ENCODE measurements at places on chromosomes 2 and 18.

DNA sequence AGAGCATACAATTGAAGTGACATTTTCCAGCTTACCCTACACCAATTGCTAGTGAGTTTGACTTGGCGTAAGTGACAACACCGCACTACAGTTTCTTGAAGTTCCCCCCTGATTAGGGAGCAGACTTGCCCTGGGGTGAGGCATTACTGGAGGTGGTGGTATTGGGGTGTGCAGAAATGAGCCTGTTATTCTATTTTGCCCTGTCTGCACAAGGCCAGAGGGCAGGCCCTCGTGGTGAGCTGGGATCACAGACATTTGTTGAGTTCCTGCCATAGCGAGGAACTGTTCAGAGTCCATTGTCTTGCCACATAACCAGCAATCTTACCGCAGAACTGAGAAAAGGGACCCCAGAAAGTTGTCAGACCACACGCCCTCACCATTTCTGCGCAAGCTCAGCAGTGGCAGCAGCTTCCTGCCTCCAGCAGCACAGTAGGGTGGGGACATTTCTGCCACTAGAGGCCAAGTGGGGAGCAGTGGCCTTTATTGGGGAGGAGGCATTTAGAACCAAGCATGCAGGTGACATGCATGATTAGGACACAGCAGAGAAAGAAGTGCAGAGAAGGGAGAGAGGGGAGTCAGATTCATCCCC is 103.6 kb upstream of the BCL2L11 start:
- DNase-seq, result no peak

DNA sequence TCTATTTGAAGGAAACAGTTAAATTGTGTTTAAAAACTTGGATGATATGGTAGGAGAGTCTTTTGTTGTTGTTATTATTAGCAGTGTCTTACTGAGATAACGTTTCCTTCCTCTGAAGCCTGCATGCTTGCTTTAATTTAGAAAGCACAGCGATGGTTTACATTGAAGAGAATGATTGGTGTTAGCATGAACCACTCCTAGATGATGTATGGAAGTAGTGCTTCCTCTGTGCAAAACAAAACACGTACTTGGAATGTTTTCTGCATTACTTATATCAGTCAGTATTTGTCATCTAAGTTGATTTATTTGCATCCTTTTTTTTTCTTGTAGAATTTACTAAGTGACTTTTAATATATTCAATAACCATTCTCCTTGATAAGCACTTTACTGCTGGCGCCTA is 89.0 kb downstream of the UGGT1 start:
- no peak for DNase-seq

DNA sequence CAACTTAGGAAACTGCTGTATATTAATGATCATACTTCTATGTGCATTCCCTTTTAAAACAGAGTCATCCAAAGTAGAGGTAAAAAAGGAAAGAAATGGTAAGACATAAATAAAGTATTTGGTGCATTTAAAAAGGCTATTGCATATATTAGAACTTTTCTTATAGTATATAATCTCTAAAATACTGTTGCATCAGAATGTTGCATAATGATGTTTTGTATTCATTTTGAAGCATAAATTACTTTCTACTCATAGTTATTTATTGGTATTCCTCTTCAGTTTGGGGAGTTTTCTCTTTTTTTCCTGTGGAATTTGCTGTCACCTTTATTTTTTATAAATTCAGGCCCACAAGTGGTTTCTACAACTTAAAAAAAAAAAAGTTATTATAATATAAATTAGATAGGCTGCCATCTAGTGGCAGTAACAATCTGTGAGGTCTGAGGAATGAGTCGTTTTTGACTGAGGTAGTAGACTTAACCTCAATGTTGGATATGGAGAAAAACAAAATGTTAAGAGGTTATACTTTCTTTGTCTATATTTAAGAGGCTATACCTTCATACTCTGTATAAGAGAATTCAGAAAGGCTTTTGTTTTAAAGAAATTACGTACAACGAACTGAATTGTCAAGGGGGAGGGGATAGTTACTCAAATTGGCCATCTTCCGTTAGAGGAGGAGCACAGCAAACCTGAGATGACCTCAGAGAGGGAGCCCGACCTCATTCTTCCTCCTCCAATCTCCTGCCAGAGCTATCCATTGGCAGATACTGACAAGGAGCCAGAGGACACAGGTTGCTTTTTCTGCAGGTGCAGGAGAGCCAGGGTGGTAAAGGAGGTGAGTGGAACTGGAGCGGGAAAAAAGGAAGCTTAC is 23.8 kb downstream of the ANKAR start:
- DNase-seq, result no peak

- DNase-seq, result no peak
These were observed 178.0 kb upstream of the SPOPL start for GRCh38 chr2:138323382-138324067.

- DNase-seq, result no peak
These were observed 7.4 kb upstream of the VRK2 start for GRCh38 chr2:58039170-58039611.

DNA sequence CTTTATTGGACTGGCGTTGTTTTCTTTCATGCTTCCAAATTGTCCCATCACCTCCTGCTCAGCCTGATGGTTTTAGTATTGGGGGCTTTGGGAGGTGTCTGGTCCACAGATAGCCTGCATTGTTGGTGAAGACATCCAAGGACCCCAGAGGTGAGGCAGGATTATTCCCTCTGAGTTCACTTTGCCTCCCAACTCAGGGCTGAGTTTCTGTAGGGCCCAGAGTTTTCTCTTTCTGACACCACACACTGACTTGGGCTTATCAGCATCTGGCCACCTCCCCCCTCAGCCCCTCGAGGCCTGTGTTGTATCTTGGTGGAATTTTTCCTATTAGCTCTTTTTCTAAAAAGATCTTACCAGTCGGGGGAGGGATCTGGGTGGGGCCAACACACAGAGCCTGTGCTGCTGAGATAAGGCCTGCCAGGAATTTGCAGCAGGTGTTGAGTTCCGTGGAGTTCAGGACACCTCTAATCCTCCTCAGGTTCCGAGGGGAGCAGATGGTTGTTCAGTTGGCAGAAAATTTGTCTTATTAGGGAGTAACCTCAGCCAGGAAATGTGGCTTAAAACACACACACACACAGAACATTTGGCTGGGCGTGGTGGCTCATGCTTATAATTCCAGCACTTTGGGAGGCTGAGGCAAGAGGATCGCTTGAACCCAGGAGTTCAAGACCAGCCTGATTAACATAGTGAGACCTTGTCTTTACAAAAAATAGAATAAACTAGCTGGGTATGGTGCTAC is 7.3 kb downstream of the EMILIN2 start:
- DNase-seq, result no peak

DNA sequence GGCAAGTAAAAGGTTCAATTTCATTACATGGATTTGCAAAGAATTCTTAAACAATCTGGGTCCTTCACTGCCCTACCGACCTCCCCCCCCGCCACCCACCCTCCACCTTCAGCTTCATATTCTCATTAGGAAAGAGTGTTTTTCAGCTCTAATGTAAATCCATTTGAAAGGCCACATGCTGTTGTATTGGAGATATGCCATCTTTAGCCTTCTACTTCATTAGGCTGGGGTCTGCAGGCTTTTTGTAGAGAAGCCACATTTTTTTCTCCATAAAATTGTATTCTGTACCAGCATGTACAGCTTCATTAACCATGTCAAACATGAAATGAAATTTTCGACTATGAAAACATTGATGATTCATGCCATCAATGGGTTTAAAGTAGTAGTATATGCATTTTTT is 42.8 kb upstream of the THUMPD2 start:
- DNase-seq, result no peak

DNA sequence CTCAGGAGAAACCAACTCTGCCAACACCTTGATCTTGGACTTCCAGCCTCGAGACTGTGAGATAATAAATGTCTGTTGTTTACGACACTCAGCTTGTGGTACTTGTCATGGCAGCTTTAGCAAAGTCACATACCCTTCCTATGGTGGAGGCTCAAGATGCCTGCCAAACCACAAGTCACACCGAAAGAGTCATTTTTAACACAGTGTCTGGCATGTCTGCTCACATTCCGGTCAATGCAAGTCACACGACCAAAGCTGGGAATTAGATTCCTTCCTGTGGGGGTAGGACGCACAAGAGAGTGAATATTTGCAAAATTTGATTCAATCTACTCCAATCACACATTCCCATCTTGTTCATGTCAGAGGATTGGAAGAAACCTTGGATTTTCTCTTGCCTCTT is 24.6 kb downstream of the KCNE4 start:
- DNase-seq, result no peak

DNA sequence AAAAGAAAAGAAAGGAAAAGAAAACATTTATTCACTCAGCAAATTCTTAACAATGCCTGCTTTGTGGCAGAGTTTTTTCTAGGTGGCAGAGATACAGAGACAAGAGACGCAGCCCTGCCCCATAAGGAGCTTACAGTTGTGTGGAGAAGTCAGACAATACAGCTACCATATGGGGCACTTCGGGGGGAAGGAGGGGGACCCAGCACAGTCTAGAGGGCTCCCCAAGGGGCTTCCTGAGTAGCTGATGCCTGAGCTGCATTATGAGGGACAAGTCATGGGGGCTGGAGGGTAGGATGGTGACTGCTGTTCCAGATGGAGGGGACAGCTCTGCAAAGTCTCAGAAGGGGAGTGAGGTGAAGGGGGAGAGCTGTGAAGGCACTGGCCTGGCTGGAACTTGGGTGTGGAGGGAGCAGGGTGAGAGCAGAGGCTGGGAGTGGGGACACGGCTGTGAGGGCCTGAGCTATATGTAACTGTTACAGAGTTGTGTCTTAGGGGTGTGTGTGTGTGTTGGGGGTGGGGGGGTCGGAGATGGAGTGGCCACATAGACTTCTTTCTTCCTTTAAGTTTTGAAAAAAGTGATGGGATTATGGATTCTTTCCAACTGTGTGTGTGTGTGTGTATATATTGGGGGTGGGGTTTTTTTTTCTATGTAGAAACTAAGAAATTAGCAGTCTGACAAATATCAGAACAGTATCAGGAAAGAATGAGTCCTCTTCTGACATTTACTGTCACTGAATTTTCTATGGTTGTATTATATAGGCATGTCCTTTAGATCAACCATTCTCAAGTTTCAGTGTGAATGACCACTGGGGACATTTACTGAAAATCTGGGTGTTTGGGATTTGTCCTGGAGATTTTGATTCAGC is 66.0 kb upstream of the HAAO start:
- DNase-seq, result no peak

- DNase-seq, result no peak
These were observed 15.5 kb downstream of the CACNB4 start for GRCh38 chr2:152083202-152083875.

DNA sequence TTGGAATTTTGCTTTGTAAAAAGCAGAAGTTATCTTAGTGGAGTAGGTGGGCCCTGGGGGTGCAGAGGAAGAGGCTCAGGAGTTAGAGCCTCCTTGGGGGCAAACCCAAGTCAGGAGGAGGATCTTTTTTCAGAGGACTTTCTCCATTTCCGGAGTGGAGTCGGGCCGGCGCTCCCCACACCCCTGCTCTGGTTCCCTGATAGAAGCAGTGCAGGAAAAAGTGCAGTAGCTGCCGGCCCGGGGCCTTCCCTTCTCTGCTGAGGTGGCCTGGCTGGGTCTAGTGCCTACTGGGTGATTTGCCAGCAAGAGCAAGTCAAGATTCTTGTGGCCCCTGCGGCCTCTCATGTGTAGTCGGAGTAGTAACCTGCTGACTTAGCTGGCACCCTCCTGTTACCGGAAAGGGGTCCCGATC is 124.2 kb upstream of the HS6ST1 start:
- no peak for DNase-seq

- no peak for DNase-seq
These were observed 277.7 kb downstream of the RND3 start for GRCh38 chr2:150209746-150210145.

DNA sequence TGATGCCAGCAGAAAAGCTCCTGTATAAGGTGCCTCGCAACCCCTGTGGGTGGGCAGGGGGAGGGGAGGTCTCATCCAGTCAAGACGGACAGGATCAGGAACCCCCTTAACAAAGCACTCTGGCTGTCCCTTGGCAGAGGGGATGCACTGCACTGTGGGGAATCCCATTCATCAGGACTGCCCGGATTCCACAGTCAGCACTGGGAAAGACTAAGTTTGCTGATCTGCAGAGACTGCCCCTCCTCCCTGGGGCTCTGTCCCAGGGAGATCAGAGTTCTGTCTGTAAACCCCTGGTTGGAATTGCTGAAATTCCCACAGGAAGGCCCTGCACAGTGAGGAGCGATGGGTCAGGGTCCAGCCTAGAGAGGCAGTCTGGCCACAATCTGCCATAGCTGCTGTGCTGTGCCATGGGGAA is 149.5 kb upstream of the RBBP8 start:
- DNase-seq, result no peak

DNA sequence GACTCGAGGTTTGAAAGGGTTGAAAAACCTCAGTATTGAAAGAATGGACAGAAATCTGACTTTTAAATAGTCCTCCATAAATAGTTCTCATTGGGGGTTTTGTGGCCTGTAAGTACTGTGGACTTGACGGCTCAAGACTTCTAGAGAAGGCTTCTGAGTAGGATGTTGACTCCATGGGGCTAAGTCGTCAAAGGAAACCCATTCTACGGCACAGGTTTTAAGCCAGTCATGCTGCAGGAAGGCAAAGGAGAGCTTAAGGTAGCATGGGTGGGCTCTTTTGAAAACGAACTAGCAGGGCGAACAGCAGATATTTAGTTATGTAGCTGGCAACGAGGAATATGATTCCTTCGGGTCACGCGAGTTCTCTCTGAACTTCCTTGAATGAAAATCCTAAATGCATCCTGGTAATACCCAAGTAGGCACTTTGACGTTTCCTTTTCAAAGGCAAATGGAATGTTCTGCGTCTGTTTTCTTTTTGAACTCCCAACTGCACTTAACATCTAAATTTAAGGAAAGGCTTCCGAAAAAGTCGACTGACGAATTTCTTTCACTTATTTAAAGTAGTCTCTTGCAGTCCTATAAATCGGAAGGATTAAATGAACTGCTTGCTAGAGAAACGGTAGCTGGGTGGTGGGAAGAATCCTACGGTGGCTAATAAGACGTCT is 1.1 kb upstream of the NEDD4L start:
- no peak for DNase-seq

DNA sequence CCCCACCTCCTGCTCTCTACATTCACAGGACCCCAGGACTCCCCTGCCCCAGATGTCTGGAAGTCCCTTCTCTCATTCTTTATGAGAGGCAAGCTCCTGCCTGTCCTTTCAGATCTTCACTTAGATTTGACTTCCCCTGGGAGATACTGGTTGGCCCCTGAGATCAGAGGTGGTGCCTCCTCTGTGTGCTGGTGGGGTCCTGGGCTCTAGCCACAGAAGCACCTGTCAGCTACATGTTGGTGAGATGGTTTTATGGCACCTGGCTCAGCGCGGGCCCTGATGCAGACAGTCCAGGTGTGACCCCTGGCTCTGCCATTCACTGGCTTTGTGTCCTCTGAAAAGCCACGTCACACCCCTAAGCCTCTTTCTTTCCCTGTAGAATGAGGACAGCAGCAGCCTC is 369.6 kb upstream of the ID2 start:
- no peak for DNase-seq

DNA sequence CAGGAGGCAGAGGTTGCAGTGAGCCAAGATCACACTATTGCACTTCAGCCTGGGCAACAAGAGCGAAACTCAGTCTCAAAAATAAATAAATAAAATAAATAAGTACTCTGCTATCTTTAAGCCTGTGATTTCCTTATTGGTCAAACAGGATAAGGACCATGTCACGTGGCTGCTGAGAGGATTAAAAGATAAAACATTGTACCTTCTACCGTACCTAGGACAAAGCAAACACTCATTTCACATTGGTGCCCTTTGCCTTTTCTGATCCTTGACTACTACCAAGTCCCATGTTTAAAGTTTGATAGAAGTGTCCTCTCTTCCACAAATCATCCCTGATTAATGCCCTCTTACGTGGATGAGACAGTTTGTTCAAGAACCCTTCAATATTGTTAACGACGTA is 120.2 kb upstream of the TFCP2L1 start:
- no peak for DNase-seq
